A549 treated with GW870086 at 1 μM for 4 hours (cell line): ENCODE measurements at places on chromosomes 7 and 10. TPM values are rescaled to one million over a fixed set of nuclear protein-coding genes. Genes with fewer than 3 reads are reported as not detected.

Gene FEZF1
- not detected in 5 replicates for total RNA-seq

Gene CXCL12
- total RNA-seq: 0.10 to 0.27 TPM (median 0.15 TPM) in 4 of 5 replicates, not detected in the other

Gene TAS2R41
- total RNA-seq: not detected in 5 replicates

Gene PNLIPRP2
- total RNA-seq: 0.09 TPM in 1 of 5 replicates, not detected in the others

Gene AUTS2
- 2.6 to 5.2 TPM (median 3.3 TPM) in 5 replicates for total RNA-seq
